Activated naive CD4-positive, alpha-beta T cell treated with Interleukin-2 at 50 U/mL for 16 hours (primary cell): ENCODE measurements at places on chromosomes 2 and 18.

DNA sequence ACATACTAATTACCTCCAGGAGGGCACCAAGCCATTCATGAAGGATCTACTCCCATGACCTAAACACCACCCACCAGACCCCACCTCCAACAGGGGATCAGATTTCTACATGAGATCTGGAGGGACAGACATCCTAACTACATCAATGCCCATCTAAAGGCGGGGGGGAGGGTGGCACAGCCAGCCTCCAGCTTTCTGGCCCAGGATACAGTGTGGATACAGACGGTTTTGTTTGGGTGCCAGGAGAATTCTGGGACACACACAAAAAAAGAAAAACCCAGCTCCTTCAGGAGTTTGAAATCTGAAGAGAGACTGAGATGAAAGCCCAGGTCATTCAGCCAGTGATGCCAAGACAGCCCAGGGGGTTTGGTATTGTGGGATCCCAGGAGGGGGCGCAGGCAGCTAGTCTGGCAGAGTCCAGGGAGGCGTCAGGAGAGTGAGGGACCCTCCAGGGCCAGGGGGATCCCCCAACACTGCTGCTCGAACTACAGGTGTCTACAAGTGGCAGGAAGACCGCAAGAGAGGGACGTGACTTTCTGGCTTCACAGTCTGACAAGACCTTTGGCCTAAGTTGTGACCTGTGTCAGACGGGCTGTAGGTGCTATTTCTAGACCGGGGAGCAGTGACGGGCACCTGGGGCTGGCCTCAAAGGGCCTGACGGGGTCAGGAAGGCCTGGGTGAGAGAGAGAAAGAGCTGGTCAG lies 62.1 kb downstream of the NDUFA10 start:
- DNase-seq: no peak

- DNase-seq: no peak
These were observed 797.6 kb upstream of the CDH2 start for GRCh38 chr18:28974504-28974903.

GRCh38 chr18:78390348-78390951 lies 589.2 kb upstream of the SALL3 start:
- no peak for DNase-seq

DNA sequence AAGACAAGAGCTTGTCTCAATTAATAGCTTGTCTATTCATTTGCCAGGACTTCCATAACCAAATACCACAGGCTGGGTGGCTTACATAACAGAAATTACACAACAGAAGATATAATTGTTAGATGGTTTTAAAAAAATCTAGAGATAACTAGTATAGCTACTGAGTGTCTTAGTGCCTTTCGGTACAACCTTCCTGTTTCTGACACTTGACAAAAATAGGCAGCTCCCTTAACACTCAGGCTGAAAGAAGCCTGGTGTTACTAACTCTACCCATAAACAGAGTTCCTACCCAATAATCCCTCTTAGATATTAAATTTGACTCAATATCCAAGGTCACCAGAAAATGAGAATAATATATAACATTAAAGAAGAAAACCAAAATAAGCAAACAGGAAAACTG lies 129.7 kb downstream of the BARD1 start:
- no peak for DNase-seq

- no peak for DNase-seq
These were observed 22.4 kb downstream of the RAB1A start for GRCh38 chr2:65107530-65107929.

- no peak for DNase-seq
These were observed 41.6 kb downstream of the KCNE4 start for GRCh38 chr2:223093436-223094241.
